IMR-90 (cell line): ENCODE measurements at places on chromosomes 5 and 9. TPM values are rescaled to one million over a fixed set of nuclear protein-coding genes. Genes with fewer than 3 reads are reported as not detected.

DNA sequence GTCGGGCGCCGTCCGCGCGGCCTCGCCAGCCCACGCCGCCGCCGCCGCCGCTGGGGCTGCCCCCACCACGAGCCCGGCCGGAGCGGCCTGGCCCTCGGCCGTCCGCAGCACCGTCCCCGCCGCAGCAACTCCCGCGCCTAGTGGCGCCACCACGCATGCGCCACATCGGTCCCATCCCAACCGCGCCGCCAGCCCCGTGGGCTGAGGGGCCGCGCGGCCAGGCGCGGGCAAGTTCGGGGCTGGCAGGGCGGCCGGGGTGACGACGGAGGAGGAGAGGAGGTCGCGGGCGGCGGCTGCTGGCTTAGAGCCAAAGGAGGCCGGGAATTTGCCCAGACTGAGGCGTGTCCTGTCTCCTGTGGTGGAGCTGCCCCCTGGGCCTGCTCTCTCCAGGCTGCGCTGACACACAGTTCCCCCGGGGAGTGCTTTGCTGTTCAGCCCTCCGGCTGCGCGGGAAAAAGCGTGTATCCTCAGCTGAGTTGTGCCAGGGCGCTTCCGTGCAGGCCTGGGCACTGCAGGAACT is at the start of gene TUSC1:
TUSC1 (minus strand) TSS at position 298 of the 520 bp plus-strand sequence; CDS start at position 166, 132 bp downstream.
- peak; percentile 61 for DNase-seq

DNA sequence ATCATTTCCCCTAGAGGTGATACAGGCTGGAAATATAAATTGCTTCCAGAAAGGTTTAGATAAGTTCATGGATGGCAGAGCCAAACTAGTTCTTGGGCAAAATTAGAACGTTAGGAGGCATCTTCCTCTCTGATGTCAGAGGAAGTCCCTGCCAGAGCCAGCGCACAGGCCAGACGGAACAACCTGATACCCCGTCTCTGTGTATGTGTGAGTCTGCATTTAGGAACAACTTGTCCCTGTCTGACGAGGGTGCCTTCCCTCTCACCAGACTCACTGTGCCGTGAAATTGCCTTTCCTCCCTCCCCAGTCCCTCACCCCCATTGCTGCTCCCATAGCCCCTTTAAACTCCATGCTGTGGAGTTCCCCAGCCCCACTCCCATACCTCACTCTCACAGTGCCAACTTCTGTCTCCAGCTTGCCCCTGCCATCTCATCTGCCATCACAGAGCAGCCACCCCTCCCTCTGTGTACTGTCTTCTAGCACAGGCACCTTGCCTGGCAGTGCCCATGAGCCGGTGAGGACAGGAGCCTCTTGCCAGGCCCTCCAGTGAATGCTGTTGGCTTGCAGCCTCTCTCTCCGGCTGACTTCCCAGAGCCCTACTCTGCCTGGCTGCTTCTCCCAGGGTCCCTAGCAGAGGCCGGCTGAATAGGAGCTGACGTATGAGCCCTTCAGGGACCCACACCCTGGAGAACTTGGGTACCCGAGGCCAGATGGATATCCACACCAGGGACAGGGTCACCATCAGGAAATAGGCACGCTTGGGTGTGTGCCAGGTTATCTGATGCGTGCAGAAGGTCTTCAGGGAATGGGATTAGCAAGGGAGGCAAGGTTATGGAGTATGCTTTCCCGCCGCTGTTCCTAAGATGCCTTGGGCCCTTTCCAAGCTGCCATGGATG is 26.7 kb downstream of the UNC5A start:
- no peak for DNase-seq

DNA sequence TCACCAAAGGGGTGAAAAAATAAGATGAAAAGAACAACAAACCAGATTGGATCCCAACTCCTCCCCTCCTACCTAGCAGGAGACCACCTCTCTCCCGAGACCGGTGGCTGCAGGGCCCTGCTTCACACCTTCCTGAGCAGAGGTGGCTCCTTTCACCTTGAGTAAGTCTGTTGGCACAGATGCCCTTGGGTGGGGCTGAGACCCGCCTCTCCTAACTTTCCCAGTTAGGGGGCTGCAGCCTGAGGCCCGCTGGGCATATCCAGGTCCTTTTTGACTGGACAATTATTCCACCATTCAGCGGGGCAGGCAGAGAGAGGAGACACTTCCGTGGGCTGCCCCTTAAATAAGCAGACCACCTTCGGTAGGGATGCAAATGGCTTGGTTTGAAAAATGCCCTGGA is 1.3 kb downstream of the SLC25A48 start:
- DNase-seq: no peak

GRCh38 chr9:116817762-116818161 is 130.7 kb downstream of the TRIM32 start:
- DNase-seq: no peak

DNA sequence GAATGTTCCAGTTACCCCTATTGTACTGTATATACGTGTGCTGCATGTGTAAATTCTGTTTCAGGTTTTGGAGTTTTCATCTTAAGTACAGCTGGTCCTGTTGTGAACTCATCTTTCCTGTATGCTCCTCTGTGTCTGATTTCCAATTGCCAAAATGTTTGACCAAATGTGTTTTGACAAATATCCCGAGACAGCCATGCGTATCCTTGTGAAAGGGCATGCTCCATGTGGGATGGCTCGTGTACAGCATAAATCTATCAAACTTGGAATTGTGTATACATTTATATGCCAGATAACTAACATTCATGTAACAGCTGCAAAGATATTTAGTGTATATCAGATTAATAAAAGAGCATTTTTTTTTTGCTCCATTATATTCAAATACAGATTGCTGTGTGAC is 69.5 kb upstream of the IQGAP2 start:
- no peak for DNase-seq

GRCh38 chr9:89872913-89873707 is 268.3 kb downstream of the GADD45G start:
- no peak for DNase-seq

GRCh38 chr5:51604324-51604723 is 221.1 kb downstream of the ISL1 start:
- no peak for DNase-seq

DNA sequence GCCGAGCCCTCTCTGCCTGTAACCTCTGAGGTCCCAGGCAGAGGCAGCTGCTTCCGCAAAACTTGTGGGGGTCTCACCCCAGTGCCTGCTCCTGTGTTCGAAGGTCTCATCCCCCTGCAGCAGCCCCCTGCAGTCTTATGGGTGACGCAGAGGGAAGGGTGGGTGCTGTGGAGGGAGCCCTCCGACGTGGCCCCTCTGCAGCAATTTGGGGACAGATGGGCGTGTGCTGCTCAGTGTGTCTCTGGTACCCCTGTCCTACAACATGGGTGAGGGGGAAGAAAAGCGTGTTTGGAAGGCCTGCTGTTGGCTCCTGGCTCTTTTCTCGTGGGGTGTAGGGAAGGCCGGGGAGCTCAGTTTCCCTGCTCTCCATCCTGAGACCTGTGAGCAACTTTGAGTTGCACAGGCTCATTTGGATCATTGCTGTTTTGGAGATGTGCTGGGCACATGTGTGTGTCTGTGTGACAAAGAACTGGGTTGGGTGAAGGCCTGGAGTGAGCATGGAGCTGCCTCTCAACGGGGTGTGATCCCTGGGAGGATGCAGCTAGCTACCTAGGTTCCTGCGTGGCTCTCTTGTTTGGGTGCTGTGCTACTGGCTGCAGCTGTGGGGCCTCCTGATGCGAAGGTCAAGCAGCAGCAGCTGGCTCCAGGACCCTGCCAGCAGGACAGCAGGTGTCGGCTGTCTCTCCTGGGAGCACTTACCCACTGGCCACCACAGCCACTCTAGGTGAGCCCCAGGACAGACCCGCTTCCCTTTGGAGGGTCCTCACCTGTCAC is 179.6 kb upstream of the PITX1 start:
- DNase-seq: no peak

DNA sequence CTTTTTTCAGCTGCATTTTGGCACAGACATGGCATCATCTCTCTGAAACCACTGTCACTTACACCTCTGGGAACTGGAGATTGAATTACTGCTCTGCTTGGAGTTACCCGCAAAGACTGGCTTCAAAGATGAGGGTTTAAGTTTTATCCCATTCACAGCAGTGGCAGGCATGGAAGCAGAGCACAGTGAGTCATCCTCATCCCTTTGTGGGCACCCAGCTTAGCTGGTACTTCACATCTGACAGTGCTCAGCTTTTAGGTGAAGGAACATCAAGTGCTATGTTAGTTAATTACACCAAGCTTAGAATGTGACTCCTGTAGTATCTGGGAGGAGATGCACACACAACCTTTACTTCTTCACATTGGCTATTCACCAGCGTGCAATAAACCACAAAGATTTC is 24.8 kb upstream of the ALDH1A1 start:
- no peak for DNase-seq

DNA sequence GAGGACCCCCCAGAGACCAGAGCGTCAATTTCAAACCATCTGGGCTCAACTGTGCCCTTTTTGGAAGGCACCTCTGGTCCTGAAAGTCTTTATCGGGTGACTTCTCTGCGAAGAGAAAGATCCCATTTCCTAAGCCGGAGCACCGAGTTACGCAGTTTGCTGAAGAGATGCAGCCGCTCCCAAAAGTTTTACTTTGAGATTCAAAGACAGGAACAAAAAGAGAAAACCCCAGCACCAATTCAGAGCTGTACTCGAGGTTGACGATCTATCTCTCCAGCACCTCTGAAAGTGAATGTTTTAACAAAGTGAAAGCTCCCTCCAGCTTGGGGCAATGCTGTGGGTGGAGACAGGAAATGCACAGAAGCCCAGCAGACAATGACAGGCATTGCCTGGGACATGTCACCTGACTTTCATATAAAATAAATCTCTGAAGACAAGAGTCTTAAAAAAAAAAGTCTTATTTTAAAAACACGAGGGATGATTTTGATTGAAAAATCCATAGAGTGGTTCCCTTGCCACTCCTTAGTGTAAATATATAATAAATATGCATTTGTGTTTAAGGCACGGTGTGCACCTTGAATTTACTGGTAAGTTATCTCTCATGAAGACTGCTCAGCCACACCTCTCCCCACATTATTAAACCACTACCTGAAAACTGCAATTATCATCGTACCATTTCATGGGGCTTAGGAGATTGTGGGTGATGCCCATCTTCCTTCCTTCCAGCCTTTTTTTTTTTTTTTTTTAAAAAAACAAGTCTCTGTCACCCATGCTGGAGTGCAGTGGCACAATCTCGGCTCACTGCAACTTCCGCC is 79.9 kb downstream of the FNBP1 start:
- peak; percentile 49 for DNase-seq

DNA sequence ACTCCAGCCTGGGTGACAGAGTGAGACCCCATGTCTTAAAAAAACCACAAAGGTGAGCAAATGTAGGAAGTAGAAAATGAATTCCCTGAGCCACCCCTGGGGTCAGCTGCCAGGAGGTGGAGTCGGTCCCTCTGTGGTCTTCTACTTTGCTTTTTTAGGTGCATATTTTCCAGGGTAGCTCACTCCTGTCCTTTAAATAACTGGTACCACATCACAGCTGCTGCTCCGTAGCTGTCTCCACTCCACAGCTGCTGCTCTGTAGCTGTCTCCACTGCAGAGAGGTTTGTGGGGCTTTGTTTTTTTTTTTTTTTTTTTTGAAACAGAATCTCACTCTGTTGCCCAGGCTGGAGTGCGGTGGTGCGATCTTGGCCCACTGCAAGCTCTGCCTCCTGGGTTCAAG is 8.9 kb downstream of the WDR5 start:
- DNase-seq: peak; percentile 25

DNA sequence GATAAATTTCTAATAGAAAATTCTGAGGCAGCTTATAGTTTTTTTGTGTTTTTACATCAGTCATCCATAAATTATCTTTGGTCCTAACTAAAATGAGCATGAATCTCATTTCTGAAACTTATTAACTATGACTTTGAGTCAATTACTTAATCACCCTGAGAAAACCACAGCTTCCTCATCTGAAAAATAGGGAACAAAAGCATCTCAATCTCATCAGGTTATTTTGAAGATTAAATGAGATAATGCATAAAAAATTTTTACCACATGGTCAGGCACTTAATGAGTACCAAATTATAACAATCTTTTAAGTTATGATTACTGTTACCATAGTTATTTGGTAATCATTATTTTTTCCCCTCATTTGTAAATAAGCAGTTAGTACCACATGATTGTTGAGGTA is 279.1 kb downstream of the MAST4 start:
- no peak for DNase-seq

GRCh38 chr5:141951332-141951781 is 6.6 kb downstream of the PCDH12 start:
- no peak for DNase-seq

DNA sequence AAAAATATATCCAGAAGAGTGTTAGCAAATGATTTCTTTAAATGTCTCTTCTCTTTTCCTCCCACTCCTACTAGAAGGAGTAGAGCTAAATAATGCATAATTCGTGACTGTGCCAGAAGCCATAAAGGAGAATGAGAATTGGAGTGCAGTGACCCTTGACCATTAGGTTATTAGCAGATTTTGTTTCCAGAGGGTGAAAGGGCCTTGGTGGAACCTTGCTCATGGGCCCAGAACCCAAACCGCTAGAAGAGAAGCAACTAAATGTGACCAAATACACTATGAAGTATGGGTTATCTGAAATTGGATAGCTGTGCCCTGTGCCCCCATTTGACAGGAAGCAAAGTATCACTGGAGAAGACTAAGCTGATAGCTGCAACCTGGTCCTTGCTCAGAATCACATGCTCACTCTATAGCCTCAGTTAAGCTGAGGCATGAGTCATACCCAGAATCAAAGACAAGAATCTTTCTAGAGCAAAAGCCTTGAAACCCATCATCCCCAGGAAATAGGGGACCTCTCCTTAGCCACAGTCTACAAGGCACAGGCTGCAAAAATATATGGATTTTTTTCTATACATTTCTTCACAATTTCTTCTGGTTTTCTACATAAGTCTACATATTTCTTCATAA is 36.3 kb downstream of the CAPSL start:
- peak; percentile 62 for DNase-seq

- no peak for DNase-seq
These were observed 1181.0 kb upstream of the DMAC1 start for GRCh38 chr9:8980496-8981013.

GRCh38 chr9:127116088-127116726 is 6.2 kb downstream of the ANGPTL2 start:
- DNase-seq: no peak

GRCh38 chr9:121694600-121694999 is 43.2 kb downstream of the DAB2IP start:
- DNase-seq: no peak

- peak; percentile 47 for DNase-seq
These were observed 5.1 kb downstream of the SPAAR start for GRCh38 chr9:35914301-35914807.

SPINK7 gene
- total RNA-seq: not detected in 2 replicates

ZNF354B gene
- 5.0 TPM in 2 replicates for total RNA-seq

TRIP13 gene
- total RNA-seq: 27.2 and 35.5 TPM in 2 replicates

PPIC gene
- 20.6 and 36.9 TPM in 2 replicates for total RNA-seq

AK8 gene
- under 0.01 TPM in 2 replicates for total RNA-seq

PIP5KL1 gene
- 0.28 and 0.36 TPM in 2 replicates for total RNA-seq

FUBP3 gene
- 32.3 and 41.9 TPM in 2 replicates for total RNA-seq

RASEF gene
- under 0.01 TPM in 2 replicates for total RNA-seq

ATP10B gene
- not detected in 2 replicates for total RNA-seq

TMC1 gene
- total RNA-seq: not detected in 2 replicates

GDNF gene
- 0.18 and 0.28 TPM in 2 replicates for total RNA-seq
